Putamen (tissue), 1 donor: ENCODE measurements at places on chromosomes 3 and 15.

GRCh38 chr3:194985031-194985578, 285.9 kb downstream of the XXYLT1 start:
- DNase-seq, result peak; percentile 14

GRCh38 chr3:115512565-115513415, 110.5 kb upstream of the GAP43 start:
- peak; percentile 42 for DNase-seq

DNA sequence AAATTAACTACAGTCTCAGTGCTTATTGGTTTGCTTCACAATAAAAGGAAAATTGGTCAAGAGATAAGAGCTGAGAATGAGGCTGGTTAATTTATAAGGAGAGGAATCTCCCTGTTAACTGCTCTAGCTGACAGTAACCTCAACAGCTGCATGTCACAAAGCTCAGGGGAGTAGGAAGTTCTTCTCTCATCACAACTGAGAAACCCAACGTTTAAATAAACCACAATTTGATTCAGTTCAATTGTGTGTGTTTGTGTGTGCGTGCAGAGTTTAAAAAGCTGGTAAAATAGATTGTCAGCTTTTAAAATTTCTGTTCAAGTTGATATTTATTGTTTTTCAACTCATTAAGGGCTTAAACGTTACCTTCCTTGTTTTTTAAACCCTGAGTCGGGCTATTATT, 3.5 kb upstream of the TGFBR2 start:
- DNase-seq, result no peak

DNA sequence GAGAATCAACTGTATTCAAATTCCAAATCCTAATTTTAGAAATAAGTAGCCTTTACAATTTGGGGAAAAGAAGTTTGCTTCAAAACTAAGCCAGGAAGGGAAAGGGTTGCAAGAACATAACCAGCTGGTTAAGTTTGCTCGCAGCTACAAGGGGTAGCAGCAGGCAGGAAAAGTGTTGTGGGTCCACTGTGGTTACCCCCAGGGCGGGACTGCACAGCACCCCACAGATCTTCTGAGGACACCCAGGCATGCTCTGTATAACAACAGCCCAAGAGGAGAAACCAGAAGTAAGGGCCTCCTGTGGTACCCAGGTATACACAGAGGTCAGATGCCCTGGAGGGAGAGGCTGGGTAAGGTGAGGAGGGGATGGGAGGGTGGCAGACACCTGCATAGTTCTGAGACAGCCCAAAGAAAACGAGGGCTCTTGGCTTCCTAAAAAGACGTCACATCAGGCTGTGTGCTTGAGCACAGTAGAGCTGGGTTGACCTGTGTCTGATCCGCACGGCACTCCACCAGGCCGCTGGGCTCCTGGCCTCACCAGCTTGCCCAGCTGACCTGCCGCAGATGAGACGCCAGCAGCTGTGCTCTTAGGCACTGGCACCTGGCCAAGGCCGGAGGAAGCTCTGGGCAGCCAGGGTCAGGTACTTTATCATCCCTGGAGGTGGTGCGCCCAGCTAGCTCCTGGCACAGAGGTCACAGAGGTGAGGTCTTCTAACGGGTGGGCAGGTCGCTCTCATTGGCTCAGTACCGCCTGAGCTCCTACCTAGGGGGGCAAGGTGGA, 81.8 kb upstream of the SNRPA1 start:
- DNase-seq, result no peak

DNA sequence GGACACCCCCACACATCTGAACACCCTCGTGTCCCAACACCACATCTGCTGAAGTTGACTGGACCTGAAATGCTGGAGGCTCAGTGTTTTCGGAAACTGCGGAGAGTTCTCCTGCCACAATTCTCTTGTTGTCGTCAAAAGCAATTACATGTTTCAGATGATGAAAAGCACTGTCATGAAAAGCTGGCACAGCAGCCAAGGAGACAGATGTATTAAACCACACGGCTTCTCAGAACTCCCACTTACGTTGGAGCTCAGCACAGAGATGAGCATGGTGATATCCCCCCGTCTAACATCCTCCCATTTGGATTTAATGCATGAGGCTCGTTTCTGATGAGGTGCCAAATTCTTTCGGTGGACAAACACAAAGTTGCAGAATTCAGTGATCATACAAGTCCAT, 180.1 kb downstream of the RORA start:
- DNase-seq, result no peak
